Heart left ventricle (tissue), 16 donors: ENCODE measurements at places on chromosomes 4 and X. TPM values are rescaled to one million over a fixed set of nuclear protein-coding genes. Genes with fewer than 3 reads are reported as not detected.

GRCh38 chrX:13179100-13179499, 134.7 kb upstream of the FAM9C start:
- no peak overlapping the region for H3K27ac ChIP-seq
- no peaks in the 10 kb centered on the region for H3K36me3 ChIP-seq
- no peak overlapping the region for H3K4me3 ChIP-seq
- no peak for DNase-seq
- H3K27me3 ChIP-seq = no peaks in the 10 kb centered on the region

- no peak overlapping the region for H3K27ac ChIP-seq
- no peaks in the 10 kb centered on the region for H3K27me3 ChIP-seq
- no peak overlapping the region for H3K4me3 ChIP-seq
- no peak for DNase-seq
Observed at GRCh38 chrX:150570512-150570911, 2.1 kb downstream of the MTM1 start.

- H3K4me3 ChIP-seq = no peak overlapping the region
- peak; percentile 68 for DNase-seq
- H3K36me3 ChIP-seq = no peaks in the 10 kb centered on the region
- H3K27ac ChIP-seq = no peak overlapping the region
Observed at GRCh38 chr4:53885668-53886067, 178.7 kb downstream of the CHIC2 start.

- H3K36me3 ChIP-seq = no peaks in the 10 kb centered on the region
- H3K4me1 ChIP-seq = no peaks in the 10 kb centered on the region
- H3K4me3 ChIP-seq = no peak overlapping the region
Observed at GRCh38 chrX:109886122-109886761, 116.7 kb upstream of the TMEM164 start.

GRCh38 chr4:184647266-184648053, 1.8 kb downstream of the CASP3 start:
- DNase-seq = no peak
- H3K4me3 ChIP-seq = peak overlapping the region; percentile 91
- H3K4me1 ChIP-seq = peaks cover 68% of the 10 kb centered on the region
- H3K27me3 ChIP-seq = no peaks in the 10 kb centered on the region
- H3K36me3 ChIP-seq = no peaks in the 10 kb centered on the region
- H3K27ac ChIP-seq = peak overlapping the region; percentile 95

DNA sequence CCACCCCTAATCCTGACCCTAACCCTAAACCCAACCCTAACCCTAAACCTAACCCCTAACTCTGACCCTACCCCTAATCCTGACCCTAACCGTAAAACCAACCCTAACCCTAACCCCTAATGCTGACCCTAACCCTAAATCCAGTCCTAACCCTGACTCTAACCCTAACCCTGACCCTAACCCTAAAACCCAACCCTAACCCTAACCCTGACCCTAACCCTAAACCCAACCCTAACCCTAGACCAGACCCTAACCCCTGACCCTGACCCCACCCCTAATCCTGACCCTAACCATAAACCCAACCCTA, 708 bp upstream of the PCGF3 start:
- H3K4me1 ChIP-seq = peaks cover 25% of the 10 kb centered on the region
- H3K4me3 ChIP-seq = peak overlapping the region; percentile 66
- no peaks in the 10 kb centered on the region for H3K36me3 ChIP-seq
- no peaks in the 10 kb centered on the region for H3K27me3 ChIP-seq

KLHL4 gene
- total RNA-seq = 1.7 TPM

GRCh38 chrX:155148724-155149537, 67.3 kb upstream of the VBP1 start:
- H3K27ac ChIP-seq = no peak overlapping the region
- no peak overlapping the region for H3K4me3 ChIP-seq
- H3K27me3 ChIP-seq = no peaks in the 10 kb centered on the region

DNA sequence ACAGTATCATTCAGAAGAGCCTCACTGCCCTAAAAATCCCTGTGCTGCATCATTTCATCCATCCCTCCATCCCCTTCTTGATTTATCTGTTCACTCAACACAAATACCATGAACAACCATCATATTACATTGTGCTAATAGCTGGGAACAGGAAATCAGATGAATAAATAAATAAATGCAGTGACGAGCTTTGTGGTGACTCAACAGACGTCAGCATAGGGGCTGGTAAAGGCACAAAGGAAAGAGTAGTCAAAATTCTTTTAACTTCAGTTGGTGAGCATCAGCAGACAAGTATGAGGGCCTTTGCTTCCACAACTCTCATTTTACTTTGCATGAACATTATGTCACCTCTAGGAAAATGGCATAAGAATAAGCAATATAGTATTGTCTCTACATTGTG, 65.5 kb downstream of the EDNRA start:
- no peak overlapping the region for H3K4me3 ChIP-seq
- H3K4me1 ChIP-seq = peaks cover 3% of the 10 kb centered on the region
- H3K27me3 ChIP-seq = no peaks in the 10 kb centered on the region
- no peak overlapping the region for H3K27ac ChIP-seq

GRCh38 chr4:2858451-2859217, 15.0 kb downstream of the ADD1 start:
- peaks cover 18% of the 10 kb centered on the region for H3K36me3 ChIP-seq
- peak overlapping the region; percentile 64 for H3K27ac ChIP-seq
- no peak overlapping the region for H3K4me3 ChIP-seq

- DNase-seq = no peak
- no peaks in the 10 kb centered on the region for H3K27me3 ChIP-seq
- no peak overlapping the region for H3K27ac ChIP-seq
- no peaks in the 10 kb centered on the region for H3K36me3 ChIP-seq
- H3K4me3 ChIP-seq = no peak overlapping the region
Observed at GRCh38 chr4:85673540-85673939, 198.6 kb downstream of the ARHGAP24 start.

HPSE gene
- 0.42 TPM for total RNA-seq

GPC3 gene
- 0.65 TPM for total RNA-seq

COL25A1 gene
- total RNA-seq = 0.50 TPM

MAGIX gene
- total RNA-seq = 3.3 TPM

- H3K4me3 ChIP-seq = no peak overlapping the region
- no peak overlapping the region for H3K27ac ChIP-seq
- no peak for DNase-seq
- no peaks in the 10 kb centered on the region for H3K4me1 ChIP-seq
- H3K27me3 ChIP-seq = no peaks in the 10 kb centered on the region
Observed at GRCh38 chr4:20646287-20646686, 54.0 kb upstream of the PACRGL start.

GRCh38 chr4:8394806-8395205, 45.7 kb downstream of the ACOX3 start:
- H3K27me3 ChIP-seq = no peaks in the 10 kb centered on the region
- H3K4me1 ChIP-seq = peaks cover 41% of the 10 kb centered on the region
- no peak overlapping the region for H3K4me3 ChIP-seq
- peaks cover 56% of the 10 kb centered on the region for H3K36me3 ChIP-seq

- no peak for DNase-seq
- H3K27me3 ChIP-seq = no peaks in the 10 kb centered on the region
- peaks cover 11% of the 10 kb centered on the region for H3K4me1 ChIP-seq
- H3K4me3 ChIP-seq = no peak overlapping the region
Observed at GRCh38 chr4:168797738-168798375, 212.2 kb downstream of the CBR4 start.

GRCh38 chr4:175951794-175952193, 113.8 kb upstream of the WDR17 start:
- no peak for DNase-seq
- no peaks in the 10 kb centered on the region for H3K4me1 ChIP-seq
- no peaks in the 10 kb centered on the region for H3K27me3 ChIP-seq

DNA sequence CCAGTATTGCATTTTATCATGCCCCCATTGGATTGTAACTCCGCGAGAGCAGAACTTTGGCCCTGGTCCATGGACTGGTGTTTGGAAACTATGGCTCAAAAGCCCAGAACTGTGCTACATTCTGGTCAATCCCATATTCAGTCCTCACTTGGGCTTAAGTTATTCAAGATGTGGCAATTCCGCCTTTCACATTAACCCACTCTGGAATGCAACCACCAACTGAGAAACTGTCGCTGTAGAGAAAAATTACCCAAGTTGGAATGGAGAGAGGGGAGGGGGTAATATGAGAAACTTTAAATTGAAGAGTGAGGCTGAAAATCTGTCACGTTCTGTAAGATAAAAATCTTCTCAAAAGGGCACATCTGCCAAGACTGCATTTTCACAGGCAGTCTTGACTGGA, 189.6 kb upstream of the NHS start:
- H3K36me3 ChIP-seq = no peaks in the 10 kb centered on the region
- no peak for DNase-seq
- peaks cover 3% of the 10 kb centered on the region for H3K27me3 ChIP-seq

GRCh38 chr4:116346750-116347149, 738.6 kb downstream of the TRAM1L1 start:
- no peak overlapping the region for H3K4me3 ChIP-seq
- DNase-seq = no peak
- no peak overlapping the region for H3K27ac ChIP-seq
- H3K27me3 ChIP-seq = no peaks in the 10 kb centered on the region
- H3K4me1 ChIP-seq = no peaks in the 10 kb centered on the region

DNA sequence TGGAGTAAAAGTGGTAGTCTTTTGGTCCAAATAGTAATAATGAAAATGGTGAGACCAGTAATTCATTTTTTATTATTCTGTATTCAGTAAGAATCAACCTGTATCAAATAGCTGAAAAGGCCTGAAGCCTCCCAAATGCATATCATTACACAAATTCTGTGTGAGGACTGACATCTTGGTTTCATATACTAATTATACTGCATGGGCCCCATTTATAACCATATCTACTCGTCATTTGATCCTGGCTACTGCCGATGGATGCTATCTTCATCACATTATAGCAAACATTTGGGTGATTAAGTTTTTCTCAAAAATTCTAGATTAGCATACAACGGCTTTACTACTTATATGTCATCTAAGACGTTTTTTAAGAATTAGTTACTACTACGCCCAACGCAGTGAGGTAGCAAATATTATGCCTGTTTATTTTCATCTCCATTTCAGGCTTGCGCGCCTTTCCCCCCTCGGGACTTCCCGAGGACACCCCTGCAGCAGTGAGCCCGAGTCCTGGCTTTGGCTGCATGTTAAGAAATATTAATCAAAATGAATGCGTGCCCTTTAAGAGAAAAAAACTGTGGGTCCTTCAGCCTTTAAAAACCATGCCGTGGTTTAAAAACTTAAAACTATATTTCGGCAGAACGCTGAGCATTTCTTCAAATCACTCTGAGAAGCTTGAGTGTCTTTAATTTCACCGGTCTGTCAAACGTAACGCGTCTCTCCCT, 814 bp upstream of the MMAA start:
- no peaks in the 10 kb centered on the region for H3K4me1 ChIP-seq
- H3K4me3 ChIP-seq = peak overlapping the region; percentile 83
- H3K27ac ChIP-seq = peak overlapping the region; percentile 93
- H3K36me3 ChIP-seq = no peaks in the 10 kb centered on the region
- no peaks in the 10 kb centered on the region for H3K27me3 ChIP-seq
